ENCODE measurements at places on chromosomes 12 and 14.

DNA sequence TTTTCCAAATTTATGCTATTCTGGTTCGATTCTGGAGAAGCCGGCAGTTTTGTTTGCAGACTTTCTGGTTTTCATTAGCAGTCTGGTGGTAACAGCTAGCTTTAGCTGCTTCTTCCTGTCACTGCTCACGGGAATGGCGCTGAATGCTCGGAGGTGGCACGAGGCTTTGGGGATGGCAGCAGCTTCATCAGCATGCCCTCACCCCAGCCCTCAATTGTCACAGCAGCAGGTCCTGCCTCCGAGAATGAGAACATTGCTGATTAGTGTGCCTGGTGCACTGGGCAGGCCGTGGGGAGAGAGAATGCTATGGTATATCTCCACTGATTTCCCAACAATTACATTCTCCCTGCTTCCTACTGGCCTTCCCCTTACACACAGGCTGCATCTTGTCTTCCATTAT is 73.6 kb downstream of the SAMD4A start:
- DNase-seq = no peak
- H3K4me3 ChIP-seq = no peak overlapping the region
- peaks cover 5% of the 10 kb centered on the region for H3K27me3 ChIP-seq
- no peak overlapping the region for H3K27ac ChIP-seq

- H3K27me3 ChIP-seq = no peaks in the 10 kb centered on the region
- H3K27ac ChIP-seq = no peak overlapping the region
- no peak overlapping the region for H3K4me3 ChIP-seq
- H3K36me3 ChIP-seq = peaks cover 15% of the 10 kb centered on the region
These were observed 175.8 kb upstream of the ATP2B1 start for GRCh38 chr12:89884416-89884898.

DNA sequence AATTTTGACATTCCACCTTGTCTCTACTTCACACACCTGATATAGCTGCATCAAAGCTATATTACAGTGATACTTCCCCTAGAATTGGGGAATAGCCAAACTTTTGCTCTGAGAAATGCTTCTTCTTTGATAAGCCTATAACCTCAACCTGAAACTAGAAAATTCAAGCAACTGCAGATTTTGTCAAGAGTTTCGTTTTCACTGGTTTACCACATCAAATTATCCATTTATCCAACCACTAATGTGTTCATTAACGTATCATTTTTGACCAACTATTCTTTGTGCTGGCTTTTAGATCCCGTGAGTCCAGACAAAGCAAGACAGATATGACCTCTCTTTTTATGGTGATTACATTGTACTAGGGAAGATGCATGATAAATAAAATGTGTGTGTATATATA is 13.5 kb upstream of the TAS2R46 start:
- no peak for DNase-seq
- peaks cover 1% of the 10 kb centered on the region for H3K4me1 ChIP-seq
- peaks cover 28% of the 10 kb centered on the region for H3K36me3 ChIP-seq

- peak overlapping the region; percentile 6 for H3K27ac ChIP-seq
- peaks cover 10% of the 10 kb centered on the region for H3K36me3 ChIP-seq
- no peak for DNase-seq
- H3K4me1 ChIP-seq = peaks cover 65% of the 10 kb centered on the region
These were observed 112.7 kb upstream of the FUT8 start for GRCh38 chr14:65299826-65300225.

GRCh38 chr12:98504368-98504617 is 11.1 kb upstream of the TMPO start:
- no peak for DNase-seq
- H3K27me3 ChIP-seq = peaks cover 15% of the 10 kb centered on the region
- H3K4me3 ChIP-seq = peak overlapping the region; percentile 97

DNA sequence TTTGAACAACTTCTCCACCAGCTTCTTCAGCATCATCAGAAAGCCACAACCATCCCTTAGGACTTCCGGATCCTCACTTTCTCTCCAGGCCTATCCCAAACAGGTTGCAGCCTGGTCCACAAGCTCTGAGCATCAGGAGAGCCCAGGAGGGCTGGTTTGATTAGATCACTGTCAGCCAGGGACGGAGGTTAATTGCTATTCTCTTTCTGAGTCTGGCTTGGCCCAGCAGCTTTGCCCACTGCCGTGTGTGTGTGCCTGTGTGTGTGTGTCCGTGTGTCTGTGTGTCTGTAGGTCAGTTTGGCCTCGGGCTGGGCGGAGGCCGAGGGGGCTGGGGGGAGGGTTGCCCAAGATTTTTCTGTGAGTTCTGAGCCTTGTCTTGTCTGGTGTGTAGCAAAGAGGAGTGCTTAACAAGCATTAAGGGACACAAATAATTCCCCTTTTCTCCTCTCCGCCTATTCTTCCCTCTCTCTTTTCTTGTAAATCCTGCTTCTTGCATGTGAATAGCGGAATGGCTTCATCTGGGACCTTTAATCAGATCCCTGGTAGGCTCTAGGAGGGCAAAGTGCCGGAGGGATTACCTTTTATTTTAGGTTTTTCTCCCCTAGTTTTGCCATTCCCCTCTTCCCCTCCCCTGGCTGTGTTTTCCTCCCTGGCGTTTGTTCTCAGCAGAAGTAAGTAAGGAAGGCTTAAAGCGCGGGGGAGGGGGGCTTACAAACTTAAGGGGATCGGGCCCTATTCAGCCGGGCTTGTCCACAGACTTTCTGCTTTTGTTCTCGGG is 138.2 kb upstream of the LHX5 start:
- H3K27me3 ChIP-seq = peaks cover 49% of the 10 kb centered on the region
- no peaks in the 10 kb centered on the region for H3K36me3 ChIP-seq
- H3K4me3 ChIP-seq = no peak overlapping the region
- no peak for DNase-seq
- no peaks in the 10 kb centered on the region for H3K4me1 ChIP-seq

All from activated naive CD8-positive, alpha-beta T cell treated with anti-CD3 and anti-CD28 coated beads for 36 hours (primary cell).